ENCODE measurements at places on chromosomes 7 and 10. TPM values are rescaled to one million over a fixed set of nuclear protein-coding genes. Genes with fewer than 3 reads are reported as not detected.

DNA sequence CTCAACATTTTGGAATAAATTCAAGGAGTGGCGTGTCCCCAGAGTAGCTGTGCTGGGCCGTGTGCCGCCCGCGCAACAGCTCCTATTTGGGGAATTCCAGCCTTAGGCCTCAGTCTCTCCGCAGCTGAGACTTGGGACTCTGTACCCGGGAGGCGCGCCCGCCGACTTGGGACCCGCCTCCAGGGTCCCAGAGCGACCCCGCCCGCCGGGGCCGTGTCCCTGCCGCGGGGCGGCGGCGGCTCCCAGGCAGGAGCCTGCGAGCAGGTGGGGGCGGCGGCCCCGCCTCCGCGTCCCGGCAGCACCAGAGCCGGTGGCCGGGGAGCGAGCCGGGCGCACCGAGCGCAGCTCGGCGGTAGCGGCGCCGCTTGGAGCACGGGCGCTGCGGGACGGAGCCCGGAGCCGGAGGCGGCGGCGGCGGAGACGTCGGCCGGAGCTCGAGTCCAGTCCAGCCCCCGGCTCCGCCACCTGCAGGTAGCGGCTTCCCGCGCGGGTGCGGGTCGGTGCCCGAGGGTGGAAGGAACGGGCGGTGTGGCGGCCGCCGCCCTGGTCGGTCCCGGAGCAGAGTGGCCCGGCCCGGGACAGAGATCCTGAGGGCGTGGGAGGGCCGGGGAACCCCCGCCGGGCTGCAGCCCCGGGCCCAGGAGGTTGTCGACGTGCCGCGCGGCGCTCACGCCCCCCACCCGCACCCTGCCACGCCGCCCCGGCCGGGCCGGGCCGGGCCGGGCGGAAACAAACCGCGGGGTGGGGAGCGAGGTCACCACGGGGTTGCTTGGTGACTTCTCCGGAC is at the start of gene WIPF3:
WIPF3 (plus strand) TSS at position 301 of the 787 bp plus-strand sequence. CDS start 28,217 bp downstream, outside the sequence.
- no peak for DNase-seq

CCL26 gene
- not detected for total RNA-seq

DNA sequence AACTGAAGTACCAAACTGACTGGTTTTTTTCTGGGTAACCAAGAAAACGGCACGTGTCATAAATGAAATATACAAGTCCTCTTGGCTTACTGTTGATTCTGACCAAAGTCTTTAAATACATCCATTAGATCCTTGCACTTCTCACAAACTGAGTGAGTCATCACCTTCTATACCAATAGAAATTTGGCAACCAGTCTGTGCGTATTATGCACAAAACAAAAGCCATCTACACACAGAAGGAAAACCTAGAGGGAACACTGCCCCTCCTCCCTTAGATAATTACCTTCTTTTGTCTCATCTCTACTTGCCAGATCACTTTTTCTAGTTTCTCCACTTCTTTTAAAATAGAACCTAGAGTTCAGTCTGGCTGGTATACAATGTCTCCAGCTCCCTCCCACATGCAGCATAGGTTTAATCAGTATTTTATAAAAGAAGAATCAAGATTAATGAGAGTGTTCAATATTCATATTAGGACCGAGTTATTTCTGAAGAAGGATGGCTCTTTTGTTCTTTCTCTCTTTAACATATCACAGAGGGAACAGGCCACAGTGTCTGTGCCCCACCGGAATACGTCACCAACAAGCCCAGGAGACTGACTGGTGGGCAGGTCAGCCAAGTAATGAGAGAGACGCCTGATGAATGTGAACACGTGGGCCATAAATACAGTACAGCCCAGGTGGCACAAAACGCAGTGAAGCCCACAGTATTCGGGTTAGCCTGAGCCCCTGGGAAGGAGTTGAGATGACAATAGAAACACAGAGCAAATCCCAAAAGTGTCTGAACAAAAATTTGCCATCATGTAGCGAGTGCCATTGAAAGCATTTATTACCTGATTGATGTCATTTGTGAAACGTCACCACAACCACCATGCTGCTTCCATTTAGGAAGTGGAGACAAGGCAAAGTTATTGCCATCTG is 91.3 kb downstream of the KIAA1549 start:
- no peak for DNase-seq

CTAGE6 gene
- 1.5 TPM for total RNA-seq

- DNase-seq: no peak
Measured at GRCh38 chr7:44150966-44151941, 10.1 kb upstream of the MYL7 start.

PHKG1 gene
- 2.8 TPM for total RNA-seq

IRF5 gene
- total RNA-seq: 16.2 TPM

GRCh38 chr10:59374916-59375315 is 12.6 kb upstream of the FAM13C start:
- DNase-seq: no peak

GRCh38 chr7:98315318-98315993 is 34.0 kb downstream of the BRI3 start:
- DNase-seq: no peak

DNA sequence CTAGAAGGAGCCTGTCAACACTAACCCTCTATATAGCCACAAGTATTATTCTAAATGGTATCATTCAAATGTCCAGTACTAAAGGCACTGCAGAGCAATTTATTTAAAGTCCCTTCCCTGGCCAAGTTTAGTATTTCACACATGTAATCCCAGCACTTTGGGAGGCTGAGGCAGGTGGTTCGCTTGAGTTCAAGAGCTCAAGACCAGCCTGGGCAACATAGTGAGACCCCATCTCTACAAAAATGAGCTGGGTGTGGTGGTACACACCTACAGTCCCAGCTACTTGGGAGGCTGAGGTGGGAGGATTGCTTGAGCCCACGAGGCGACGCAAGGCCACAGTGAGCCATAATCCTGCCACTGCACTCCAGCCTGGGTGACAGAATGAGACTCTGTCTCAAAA is 3.6 kb downstream of the GNA12 start:
- no peak for DNase-seq

GGCT gene
- 76.1 TPM for total RNA-seq

DNA sequence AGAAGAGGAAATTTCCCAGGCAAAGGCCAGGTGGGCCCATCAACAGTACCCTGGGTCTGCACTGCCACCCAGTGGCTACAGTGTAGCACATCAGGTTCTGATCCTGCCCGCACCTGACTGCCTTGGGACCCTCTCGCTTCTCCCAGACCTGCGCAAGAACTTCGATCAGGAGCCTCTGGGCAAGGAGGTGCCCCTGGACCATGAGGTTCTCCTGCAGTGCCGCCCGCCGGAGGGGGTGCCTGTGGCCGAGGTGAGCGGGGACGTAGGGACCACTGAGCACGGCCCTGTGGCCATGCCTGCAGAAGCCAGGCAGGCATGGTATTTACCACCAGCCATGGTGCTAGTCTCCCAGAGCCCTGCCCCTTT is 33.9 kb upstream of the SLC29A3 start:
- peak; percentile 70 for DNase-seq

OR2A5 gene
- total RNA-seq: not detected

GRCh38 chr7:32221056-32221455 is 150.8 kb upstream of the PDE1C start:
- peak; percentile 43 for DNase-seq

WIPF3 gene
- total RNA-seq: not detected

DNA sequence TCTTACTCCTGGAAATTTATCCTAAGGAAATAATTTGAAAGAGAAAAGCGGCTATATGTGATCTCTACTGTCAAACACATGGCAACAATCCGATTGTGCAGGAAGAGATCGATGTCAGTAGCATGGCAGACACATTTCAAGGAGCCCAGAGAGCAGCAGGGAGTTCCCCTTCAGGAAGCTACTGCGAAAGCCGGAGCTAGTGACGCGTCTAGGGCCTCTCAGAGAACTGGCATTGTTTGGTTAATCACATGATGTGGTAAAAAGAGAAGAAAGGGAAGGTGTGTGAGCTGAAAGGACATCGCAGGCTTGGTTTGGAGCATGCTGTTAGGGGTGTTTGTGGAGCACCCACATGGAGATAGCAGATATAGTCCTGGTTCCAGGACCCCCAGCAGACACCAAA is 74.9 kb downstream of the BEND7 start:
- peak; percentile 77 for DNase-seq

- peak; percentile 88 for DNase-seq
Measured at GRCh38 chr10:1048349-1048731, 579 bp downstream of the IDI1 start.

DNA sequence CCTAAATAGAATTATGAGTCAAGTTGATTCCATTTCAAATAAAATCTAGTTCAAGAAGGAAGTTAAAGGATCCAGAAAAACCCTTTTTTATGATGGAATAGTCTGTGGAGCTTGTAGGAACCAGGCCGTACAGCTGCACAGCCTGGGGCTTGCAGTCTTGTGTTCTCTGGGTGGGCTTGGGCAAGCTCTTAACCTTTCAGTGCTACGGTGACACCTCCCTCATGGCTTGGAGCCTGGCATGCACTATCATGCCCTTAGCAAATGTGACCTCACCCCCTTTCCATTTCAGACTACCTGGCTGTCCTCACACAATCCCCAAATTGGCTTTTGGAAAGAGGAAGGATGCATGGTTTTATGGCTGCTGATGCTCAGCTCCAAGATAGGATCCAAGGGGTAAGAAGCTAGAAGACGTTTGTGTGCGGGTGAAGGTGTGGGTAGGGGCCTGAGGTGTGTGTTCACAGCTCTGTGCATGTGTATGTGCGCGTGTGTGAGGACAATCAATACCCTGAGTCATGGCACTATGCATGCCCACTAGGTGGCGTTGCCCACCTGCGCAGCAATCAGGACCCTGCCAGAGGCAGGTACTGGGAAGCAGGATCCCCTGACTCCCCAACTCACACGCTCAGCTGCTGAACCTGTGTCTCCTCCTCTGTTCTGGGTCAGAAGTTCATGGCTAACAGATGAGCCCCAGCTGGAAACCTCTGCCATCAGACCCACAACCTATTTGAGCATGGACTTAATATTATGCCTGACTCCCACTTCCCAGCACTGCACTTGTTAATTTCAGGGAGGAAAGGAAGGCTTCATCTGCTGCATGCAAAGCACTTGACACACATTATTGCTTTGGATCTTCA is 113.4 kb downstream of the PTPN20 start:
- peak; percentile 89 for DNase-seq

GPR146 gene
- 2.5 TPM for total RNA-seq

ZNF425 gene
- total RNA-seq: 0.44 TPM

- no peak for DNase-seq
Measured at GRCh38 chr10:125520968-125521367, 162.0 kb downstream of the TEX36 start.

CALHM2 gene
- 14.0 TPM for total RNA-seq

AS3MT gene
- total RNA-seq: 0.79 TPM

- DNase-seq: peak; percentile 96
Measured at GRCh38 chr7:77247206-77247850, 47.7 kb upstream of the FGL2 start.

DNA sequence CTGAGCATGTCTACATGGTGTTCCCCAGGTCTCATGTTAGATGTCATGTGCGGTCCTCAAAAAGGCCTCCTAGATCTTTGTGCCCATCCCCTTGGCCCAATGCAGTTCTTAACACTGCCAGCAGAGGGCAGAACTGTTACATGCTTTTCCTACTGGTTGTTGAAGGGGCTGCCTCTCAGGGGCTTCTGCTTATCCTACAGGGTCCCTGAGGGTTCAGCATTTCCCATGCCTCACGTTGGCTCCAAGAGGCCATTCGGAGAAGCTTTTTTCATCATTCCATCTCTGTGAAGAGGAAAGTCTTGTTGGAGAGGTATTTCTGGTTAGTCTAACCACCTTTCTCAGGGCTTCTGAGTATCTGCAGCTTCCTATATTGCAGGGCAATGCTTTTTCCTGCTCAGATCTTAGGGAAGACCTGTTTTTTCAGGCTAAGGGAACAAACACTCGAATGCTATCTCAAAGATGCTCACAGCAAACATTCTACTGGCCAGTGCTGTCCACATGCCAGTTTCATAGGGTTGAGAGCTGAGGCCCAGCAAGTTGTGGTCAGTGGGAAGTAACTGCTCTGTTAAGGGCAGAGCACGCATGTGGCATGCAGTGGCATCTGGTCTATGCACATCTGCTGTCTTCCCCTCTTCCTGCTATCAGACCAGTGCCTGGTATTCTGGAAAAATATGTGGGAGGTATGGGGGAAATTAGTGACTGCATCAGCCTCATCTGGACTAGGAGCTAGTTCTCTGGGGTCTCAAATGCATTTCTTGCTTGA is 31.5 kb downstream of the MBL2 start:
- peak; percentile 80 for DNase-seq

Data from activated CD4-positive, alpha-beta T cell treated with anti-CD3 and anti-CD28 coated beads, Interleukin-2, amount 10 ng/mL, durations not matched to agents 24 days and 14 days (primary cell).